ENCODE measurements at places on chromosomes 3 and 15. TPM values are rescaled to one million over a fixed set of nuclear protein-coding genes. Genes with fewer than 3 reads are reported as not detected.

HHLA2 gene
- total RNA-seq = not detected

CSPG4 gene
- total RNA-seq = 328 TPM

ARID3B gene
- 2.4 TPM for total RNA-seq

SCG5 gene
- total RNA-seq = 29.6 TPM

IL17RB gene
- total RNA-seq = under 0.01 TPM

ITIH4 gene
- total RNA-seq = 2.5 TPM

ERICH6 gene
- total RNA-seq = 0.03 TPM

HEMK1 gene
- total RNA-seq = 20.8 TPM

MYO5C gene
- total RNA-seq = 0.07 TPM

ALDH1A2 gene
- 3.8 TPM for total RNA-seq

IGSF11 gene
- total RNA-seq = under 0.01 TPM

GUCA1C gene
- total RNA-seq = not detected

THBS1 gene
- 2,745 TPM for total RNA-seq

IL17RE gene
- 0.89 TPM for total RNA-seq

CFAP92 gene
- total RNA-seq = not detected

EIF4G1 gene
- total RNA-seq = 496 TPM

DET1 gene
- total RNA-seq = 7.6 TPM

GOLGA6D gene
- total RNA-seq = not detected

ACKR2 gene
- 0.40 TPM for total RNA-seq

CTXND1 gene
- total RNA-seq = not detected

FMN1 gene
- total RNA-seq = 2.5 TPM

C3orf22 gene
- not detected for total RNA-seq

MUC4 gene
- not detected for total RNA-seq

SLC35A5 gene
- 58.2 TPM for total RNA-seq

NEK10 gene
- 16.2 TPM for total RNA-seq

PDZRN3 gene
- 26.0 TPM for total RNA-seq

CYP8B1 gene
- total RNA-seq = not detected

CHRNA5 gene
- total RNA-seq = 0.78 TPM

COL8A1 gene
- total RNA-seq = 133 TPM

IGDCC3 gene
- total RNA-seq = not detected

MELTF gene
- 19.6 TPM for total RNA-seq

COMMD2 gene
- total RNA-seq = 37.0 TPM

TNFSF10 gene
- total RNA-seq = 1.1 TPM

PRR20G gene
- not detected for total RNA-seq

CHRM5 gene
- total RNA-seq = not detected

All from smooth muscle cell of the pulmonary artery (primary cell).